CD4-positive, alpha-beta T cell treated with Interferon alpha-2 for 1 hour (primary cell): ENCODE measurements at places on chromosomes 6 and 20.

DNA sequence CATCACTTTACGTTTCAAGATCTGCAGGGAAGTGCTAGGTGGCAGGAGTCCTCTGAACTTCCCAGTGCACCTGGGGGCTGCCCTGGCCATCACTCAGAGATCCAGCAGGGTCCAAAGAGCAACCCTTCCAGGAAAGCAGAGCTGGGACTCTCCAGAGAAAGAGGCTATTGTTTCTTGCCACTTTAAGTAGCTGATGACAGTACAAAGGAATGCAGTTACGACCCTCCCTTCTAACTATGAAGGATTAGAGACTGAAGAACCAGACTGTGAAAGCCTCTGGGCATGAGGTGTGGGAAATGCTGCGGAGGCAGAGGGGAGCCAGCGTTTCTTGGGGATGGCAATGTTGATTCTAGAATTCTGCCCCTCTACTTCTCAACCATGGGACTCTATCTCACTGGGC, 189.1 kb upstream of the SUPT3H start:
- no peak for DNase-seq

- no peak for DNase-seq
These were observed 28.3 kb downstream of the METTL24 start for GRCh38 chr6:110329714-110330436.

- no peak for DNase-seq
These were observed 480.5 kb upstream of the ID4 start for GRCh38 chr6:19356692-19357091.

GRCh38 chr20:40538131-40538530, 150.9 kb downstream of the MAFB start:
- DNase-seq: no peak

- no peak for DNase-seq
These were observed 54.8 kb downstream of the DSTN start for GRCh38 chr20:17624551-17625245.

- DNase-seq: peak; percentile 72
These were observed 287.6 kb downstream of the ESR1 start for GRCh38 chr6:152094992-152095592.

GRCh38 chr6:10854922-10855632, 16.7 kb upstream of the MAK start:
- DNase-seq: no peak

GRCh38 chr6:22030730-22031619, 265.9 kb downstream of the PRL start:
- no peak for DNase-seq

- DNase-seq: no peak
These were observed 145.9 kb downstream of the RALGAPA2 start for GRCh38 chr20:20566516-20566915.

GRCh38 chr6:16486661-16487060, 248.3 kb downstream of the GMPR start:
- DNase-seq: peak; percentile 11

DNA sequence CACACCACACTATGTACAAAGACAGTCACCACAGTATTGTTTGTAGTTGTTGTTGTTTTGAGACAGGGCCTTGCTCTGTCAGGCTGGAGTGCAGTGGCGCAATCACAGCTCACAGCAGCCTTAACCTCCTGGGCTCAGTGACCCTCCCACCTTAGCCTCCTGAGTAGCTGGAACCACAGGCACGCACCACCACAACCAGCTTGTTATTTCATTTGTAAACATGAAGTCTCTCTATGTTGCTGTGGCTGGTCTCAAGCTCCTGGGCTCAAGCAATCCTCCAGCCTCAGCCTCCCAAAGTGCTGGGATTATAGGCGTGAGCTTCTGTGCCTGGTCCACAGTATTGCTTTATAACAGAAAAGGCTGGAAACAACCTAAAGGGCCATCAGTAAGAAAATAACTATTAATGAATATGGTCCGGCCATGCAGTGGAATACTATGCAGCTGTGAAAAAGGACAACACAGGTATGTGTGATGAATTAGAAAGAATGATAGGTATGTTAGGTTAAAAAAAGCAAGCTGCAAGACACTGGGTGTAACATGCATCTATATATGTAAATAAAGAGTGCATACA, 30.0 kb upstream of the PTGIS start:
- DNase-seq: no peak
